ENCODE measurements at places on chromosomes 7 and 10.

DNA sequence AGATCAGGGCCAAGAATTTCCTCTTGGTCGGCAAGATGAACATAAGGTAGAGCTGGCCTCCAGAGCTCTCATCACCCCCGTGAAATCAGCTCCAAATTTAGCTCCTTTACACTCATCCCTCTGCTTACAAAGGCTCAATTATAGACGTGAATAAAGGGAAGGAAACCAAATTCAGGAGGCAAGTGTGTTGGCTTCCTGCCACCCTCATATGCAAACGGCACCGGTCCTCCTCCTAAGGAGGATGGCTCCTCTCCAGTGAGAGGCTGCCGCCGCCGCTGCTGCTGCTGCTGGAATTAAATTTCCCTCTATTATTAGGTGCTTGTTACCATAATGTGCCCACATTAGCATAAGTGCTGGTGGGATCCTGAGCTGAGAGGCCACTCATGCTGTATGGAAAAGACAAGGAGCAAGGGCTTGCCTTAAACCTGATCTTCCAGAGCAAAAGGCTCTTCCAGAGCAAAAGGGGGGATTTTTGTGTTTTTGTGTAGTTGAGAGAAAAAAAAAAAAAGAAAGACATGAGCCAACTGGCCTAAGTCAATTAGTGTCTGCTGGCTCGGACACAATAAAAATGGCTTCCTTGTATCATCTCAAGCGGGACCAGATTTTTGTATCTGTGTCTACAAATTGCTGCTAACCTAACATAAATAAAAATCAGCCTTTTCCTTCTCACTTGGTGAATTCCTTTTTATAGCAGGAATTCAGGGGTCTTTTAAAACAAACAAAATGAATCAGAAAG is 68.4 kb downstream of the CDHR3 start:
- no peak for DNase-seq

- DNase-seq = no peak
These were observed 7.0 kb upstream of the PPP1R35 start for GRCh38 chr7:100443096-100443840.

DNA sequence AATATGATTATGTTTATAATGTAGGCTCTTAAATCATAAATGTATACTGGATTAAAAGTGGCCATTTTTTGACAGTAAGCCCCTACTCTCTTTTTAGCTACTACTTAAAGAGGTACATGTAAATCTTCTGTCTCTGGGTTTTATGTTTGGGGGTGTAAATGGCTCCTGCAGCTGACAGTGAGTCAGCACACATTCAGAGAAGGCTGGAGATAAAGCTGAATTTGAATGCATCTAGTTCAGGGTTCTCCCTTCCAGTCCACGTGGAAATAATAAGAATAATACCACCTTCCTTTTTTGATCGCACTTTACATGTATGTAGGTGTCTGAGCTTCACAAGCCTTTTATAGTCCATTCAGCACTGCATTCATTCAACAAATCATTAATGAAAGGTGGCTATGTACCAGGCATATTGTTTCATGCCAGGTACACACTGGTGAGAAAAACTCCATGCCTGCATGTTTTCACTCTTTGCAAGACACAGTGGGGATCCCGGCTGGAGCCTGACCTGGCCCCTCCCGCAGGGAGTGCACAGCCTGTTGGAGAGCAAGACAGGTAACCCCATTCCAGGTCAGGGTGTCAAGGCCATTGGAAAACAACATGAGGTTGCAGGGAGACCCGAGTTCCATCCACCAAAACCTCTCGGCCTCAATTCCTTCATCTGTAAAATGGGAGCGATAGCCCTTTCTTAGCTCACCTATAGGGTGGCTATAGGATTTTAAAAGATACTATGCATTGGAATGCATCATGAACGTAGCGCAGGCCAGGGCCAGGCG is 107.5 kb upstream of the ANLN start:
- DNase-seq = no peak

GRCh38 chr10:94315024-94315451 is 47.7 kb downstream of the NOC3L start:
- no peak for DNase-seq

DNA sequence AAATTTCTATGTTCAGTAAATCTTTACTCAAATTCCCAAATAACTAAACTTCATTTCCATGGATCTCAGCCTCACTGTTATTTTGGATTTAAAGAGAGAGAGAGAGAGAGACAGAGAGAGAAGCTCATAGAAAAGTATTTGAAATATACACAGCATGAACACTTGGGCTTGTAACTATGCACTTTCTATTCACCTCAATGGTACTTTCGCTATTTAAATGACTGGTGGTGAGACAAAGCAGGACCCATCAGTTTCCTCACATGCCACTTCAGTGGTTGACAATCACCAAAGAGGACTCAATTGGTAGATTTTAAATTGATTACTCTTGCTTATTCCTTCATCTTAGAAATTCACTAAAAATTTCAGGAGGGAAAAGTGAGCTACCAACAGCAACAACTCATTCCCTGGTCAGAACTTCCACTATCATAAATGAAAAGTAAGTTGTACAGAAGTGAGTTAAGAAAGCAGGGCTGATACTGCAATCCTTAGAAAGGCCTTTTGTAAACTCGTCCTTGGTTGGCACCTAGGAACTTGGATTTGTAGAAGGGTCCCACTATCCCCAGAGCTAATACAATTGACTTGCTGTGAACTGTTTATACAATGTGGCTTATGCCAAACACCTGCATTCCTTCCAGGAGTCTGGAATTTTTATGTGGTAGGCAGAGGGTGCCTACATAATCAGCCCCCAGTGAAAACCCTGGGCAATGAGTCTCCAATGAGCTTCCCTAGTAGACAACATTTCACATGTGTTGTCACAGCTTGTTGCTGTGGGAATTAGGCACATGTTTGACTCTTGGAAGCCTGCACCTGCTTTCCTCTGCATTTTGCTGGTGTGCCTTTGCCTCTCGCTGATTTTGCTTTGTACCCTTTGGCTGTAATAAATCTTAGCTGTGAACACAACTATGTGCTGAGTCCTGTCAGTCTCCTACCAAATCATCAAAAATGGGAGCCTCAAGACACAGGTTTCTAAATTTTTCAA is 10.8 kb downstream of the ERLIN1 start:
- DNase-seq = no peak

DNA sequence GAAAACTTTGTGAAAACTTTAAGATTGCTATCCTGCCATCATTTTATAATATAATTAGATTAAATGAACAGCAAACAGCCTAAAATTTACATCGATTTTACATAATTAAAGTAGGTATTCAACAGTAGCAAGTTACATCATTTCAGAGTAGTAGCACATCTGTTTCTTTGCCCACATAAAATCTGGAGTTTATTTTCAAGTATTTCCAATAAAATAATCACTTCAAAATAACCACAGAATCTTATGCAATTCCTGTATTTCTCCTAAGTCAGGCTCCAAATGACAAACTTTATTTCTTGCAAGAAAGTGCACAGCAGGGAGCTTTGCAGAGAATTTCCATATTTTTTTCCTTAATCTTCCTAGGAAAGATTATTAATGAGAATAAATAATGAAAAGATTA is 82.6 kb downstream of the CUBN start:
- no peak for DNase-seq

GRCh38 chr10:14728346-14728745 is 46.4 kb downstream of the FAM107B start:
- DNase-seq = no peak

- no peak for DNase-seq
These were observed 28.5 kb upstream of the CSGALNACT2 start for GRCh38 chr10:43109671-43110249.

GRCh38 chr7:11006291-11006690 is 32.6 kb downstream of the PHF14 start:
- DNase-seq = no peak

- DNase-seq = no peak
These were observed 262.2 kb downstream of the KIF20B start for GRCh38 chr10:89963451-89964102.

GRCh38 chr10:60937784-60938654 is 6.0 kb downstream of the RHOBTB1 start:
- DNase-seq = no peak

DNA sequence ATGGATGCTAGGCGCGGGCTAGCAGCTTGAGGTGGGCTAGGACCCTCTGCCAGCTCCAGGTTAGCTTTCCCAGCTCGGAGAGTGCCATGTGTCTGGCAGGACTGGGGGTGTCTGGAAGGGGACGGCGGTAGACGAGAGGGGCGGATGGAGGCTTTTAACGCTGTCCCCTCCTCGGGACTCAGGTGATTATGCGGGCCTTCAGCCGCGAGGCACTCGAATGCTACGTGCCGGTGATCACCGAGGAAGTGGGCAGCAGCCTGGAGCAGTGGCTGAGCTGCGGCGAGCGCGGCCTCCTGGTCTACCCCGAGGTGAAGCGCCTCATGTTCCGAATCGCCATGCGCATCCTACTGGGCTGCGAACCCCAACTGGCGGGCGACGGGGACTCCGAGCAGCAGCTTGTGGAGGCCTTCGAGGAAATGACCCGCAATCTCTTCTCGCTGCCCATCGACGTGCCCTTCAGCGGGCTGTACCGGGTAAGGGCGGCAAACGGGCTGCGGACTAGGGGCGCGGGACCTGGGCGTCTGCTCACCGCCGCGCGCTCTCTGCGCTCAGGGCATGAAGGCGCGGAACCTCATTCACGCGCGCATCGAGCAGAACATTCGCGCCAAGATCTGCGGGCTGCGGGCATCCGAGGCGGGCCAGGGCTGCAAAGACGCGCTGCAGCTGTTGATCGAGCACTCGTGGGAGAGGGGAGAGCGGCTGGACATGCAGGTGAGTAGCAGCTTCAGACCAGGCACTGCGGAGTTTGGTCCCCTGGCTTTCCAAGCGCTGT is 1.1 kb downstream of the CYP26A1 start:
- DNase-seq = no peak

GRCh38 chr10:67471022-67471421 is 225.0 kb downstream of the CTNNA3 start:
- no peak for DNase-seq

DNA sequence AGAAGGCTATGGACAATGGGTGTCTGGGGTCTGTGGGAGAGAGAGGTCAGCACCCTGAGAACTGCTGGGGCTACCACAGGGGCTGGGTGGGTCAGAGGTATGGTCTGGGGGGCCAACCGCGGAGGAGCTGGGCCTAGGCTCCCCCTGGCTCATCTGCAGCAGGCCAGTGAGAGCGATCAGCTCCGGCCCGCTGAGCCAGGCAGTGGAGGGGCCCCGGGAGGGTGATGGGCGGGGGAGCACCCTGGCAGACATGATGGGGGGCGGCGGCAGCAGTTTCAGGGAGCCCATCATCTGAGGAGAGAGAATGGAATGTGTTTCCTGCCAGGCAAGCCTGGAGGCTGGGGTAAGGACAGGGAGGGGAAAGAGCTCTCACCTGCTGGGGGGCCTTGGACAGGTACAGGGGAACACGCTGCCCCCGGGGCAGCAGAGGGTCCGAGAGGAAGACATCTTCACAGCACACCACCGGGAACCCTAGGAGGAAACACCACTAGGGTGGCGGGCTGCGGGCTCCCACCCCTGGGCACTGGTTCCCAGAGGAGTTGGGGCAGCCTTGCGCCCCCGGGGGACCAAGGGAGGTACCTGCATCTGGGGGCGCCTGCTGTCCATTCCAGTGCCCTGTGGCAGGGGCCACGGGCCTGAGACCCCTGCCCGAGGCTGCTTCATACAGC is 1.3 kb downstream of the SAP25 start:
- DNase-seq = no peak

Data from HS-27A (cell line).